ENCODE measurements at places on chromosomes 5 and 9. TPM values are rescaled to one million over a fixed set of nuclear protein-coding genes. Genes with fewer than 3 reads are reported as not detected.

HIGD2A gene
- total RNA-seq = 146 TPM

RMRP gene
- total RNA-seq = 23,349 TPM

- no peaks in the 10 kb centered on the region for H3K36me3 ChIP-seq
- peak overlapping the region; percentile 16 for H3K27ac ChIP-seq
- H3K27me3 ChIP-seq = no peaks in the 10 kb centered on the region
These were observed 11.3 kb downstream of the STOM start for GRCh38 chr9:121358751-121359150.

SLC46A2 gene
- total RNA-seq = not detected

- no peak overlapping the region for H3K4me3 ChIP-seq
- H3K4me1 ChIP-seq = no peaks in the 10 kb centered on the region
- no peak for DNase-seq
- no peak overlapping the region for H3K27ac ChIP-seq
- peaks cover 48% of the 10 kb centered on the region for H3K36me3 ChIP-seq
These were observed 164.2 kb downstream of the MEF2C start for GRCh38 chr5:88718736-88719135.

- no peak overlapping the region for H3K4me3 ChIP-seq
- H3K27me3 ChIP-seq = no peaks in the 10 kb centered on the region
- H3K36me3 ChIP-seq = no peaks in the 10 kb centered on the region
- no peak for DNase-seq
- H3K4me1 ChIP-seq = no peaks in the 10 kb centered on the region
These were observed 446.4 kb upstream of the CCNG1 start for GRCh38 chr5:162990856-162991497.

DNA sequence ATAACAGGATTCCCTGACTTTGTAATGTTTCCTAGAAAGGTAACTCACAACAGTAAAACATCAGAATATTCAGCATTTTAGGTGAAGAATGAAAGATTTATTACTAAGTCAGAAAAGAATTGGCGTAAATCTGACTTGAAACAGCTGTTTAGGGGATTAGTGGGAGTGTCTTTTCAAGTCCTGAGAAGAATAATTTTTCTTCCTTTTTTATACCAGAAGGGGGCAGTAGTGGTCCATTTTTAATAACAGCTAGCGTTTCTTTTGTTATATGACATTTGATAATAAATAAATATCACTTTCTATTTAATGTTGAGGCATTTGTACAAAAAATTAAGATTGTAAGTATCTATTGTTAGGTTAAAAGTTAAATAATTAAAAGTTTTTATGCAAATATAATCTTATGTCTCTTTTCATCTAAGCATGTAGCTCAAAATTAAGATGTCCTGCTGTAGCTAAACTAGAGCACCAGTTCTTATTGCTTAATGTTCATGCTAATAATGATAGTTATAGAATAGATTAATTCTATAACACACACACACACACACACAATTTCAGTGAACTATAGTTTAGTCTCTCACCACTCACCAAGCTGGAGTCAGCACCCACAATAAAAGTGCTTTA is 258.7 kb upstream of the ARRDC3 start:
- no peaks in the 10 kb centered on the region for H3K27me3 ChIP-seq
- no peaks in the 10 kb centered on the region for H3K36me3 ChIP-seq
- DNase-seq = peak; percentile 81

TAF11L6 gene
- not detected for total RNA-seq
